ENCODE measurements at places on chromosomes 13 and 19.

DNA sequence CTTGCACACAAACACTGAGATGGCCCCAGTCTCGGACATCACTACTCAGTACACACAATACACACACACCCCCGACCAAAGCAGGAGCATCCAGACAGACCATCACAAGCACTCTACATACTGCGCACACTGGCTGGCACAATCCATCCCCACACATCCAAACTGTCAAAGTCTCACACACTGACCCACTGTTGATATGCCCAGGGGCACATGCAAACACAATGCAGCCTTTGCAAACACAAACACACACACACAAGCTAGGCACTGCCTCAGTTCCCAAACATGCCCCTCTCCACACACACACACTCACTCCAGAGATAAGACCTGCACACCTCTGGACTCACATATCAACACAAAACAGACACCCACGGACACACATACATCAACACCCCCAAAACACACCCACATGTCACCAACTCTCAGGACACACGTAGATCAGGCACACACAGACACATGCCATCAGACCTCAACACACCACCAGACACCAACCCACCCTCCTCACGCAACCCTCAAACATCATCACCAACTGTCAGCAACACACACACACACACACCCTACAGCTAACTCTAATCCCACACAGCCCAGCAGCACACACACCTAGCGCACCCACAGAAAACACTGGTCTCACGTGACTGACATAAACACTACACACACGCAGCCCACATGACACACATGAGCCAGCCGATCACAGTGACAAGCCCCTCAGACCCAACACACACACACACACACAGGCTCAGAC, 1.9 kb downstream of the BBC3 start:
- no peak for DNase-seq

DNA sequence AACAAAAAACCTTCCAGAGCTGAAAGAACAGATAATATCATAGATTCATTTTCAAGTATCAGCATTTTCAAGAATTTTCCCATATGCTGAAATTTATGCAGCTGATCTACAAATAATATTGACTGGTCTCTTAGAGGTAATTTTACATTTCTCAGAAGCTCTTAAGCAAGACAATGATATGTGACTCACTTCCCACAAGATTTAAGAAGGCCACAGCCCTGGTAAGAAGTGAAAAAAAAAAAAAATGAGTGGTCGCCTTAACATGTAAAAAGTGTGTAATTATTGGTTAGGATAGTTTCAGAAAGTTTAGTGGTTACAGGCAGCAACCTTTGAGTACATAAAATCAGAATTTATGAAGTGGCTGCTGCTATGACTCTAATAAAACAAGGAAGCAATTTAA, 54.5 kb downstream of the NUFIP1 start:
- no peak for DNase-seq

GRCh38 chr19:47587295-47587694, 14.3 kb upstream of the ZNF541 start:
- no peak for DNase-seq

GRCh38 chr13:61830475-61830874, 414.8 kb upstream of the PCDH20 start:
- no peak for DNase-seq

- no peak for DNase-seq
Observed at GRCh38 chr13:24863748-24864540, 100.0 kb downstream of the RNF17 start.

- DNase-seq: no peak
Observed at GRCh38 chr13:79989217-79989661, 351.7 kb downstream of the SPRY2 start.

DNA sequence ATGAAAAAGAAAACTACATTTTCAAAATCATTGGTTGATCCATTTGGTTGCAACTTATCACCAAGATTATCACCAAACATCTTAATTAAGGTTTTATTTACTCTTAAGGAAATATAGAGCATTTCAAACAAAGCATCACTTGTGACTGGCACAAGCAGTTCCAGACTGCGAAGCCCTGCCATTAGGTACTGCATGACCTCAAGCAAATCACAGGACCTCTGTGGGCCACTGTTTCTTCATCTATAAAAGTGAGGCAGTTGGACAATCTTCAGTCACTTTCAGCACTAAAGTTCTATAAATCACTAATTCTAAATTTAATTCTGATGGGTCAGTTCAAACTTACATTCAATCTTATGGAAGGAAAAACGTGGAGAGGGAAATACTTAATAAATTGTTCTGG, 2.0 kb downstream of the ELF1 start:
- DNase-seq: no peak

DNA sequence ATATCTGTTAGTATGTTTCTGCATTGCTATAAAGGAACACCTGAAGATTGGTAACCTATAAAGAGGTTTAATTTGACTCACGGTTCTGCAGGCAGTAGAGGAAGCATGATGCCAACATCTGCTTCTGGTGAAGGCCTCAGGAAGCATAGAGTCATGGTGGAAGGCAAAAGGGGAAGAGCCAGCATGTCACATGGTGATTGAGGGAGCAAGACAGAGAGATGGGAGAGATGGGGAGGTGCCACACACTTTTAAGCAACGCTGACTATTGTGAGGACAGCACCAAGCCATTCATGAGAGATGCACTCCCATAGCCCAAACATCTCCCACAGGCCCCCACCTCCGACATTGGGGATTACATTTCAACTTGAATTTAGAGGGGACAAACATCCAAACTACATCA, 32.8 kb downstream of the COG6 start:
- no peak for DNase-seq

- no peak for DNase-seq
Observed at GRCh38 chr19:17149393-17150135, 65.6 kb upstream of the USE1 start.

DNA sequence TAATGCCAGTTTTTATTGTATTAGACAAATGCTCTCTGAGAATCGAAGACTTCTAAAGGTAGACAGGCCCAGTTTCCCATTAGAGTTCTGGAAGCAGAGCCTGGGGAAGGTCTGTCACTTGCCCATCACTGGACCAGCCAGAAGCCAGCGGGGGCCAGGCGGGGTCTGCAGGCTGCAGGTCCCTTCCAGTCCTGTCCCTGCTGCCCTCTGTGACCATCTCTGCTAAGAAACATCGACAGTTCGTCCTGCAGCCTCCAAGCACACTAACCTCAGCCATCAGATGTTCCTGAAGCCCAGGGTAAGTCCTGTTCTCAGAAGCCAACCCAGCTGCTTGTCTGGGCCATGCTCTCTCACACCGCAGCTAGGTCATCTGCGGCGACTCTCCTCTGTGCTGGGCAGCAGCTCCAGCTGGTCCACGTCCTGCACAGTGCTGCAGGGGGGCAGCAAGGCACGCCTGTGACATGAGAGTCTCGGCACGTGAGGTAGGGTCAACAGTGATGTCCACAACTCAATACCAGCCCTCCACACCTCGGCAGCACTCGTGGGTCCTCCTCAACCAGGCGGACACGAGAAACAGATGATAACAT, 2.9 kb upstream of the ADPRHL1 start:
- DNase-seq: no peak

- no peak for DNase-seq
Observed at GRCh38 chr13:113595131-113595530, 10.6 kb downstream of the TFDP1 start.

Measured in cortex of kidney (tissue), 1 donor.